Muscle of arm (tissue), 14 donors: ENCODE measurements at places on chromosomes 3 and 15.

GRCh38 chr3:52248816-52249547, 3.4 kb downstream of the PPM1M start:
- no peak for DNase-seq

DNA sequence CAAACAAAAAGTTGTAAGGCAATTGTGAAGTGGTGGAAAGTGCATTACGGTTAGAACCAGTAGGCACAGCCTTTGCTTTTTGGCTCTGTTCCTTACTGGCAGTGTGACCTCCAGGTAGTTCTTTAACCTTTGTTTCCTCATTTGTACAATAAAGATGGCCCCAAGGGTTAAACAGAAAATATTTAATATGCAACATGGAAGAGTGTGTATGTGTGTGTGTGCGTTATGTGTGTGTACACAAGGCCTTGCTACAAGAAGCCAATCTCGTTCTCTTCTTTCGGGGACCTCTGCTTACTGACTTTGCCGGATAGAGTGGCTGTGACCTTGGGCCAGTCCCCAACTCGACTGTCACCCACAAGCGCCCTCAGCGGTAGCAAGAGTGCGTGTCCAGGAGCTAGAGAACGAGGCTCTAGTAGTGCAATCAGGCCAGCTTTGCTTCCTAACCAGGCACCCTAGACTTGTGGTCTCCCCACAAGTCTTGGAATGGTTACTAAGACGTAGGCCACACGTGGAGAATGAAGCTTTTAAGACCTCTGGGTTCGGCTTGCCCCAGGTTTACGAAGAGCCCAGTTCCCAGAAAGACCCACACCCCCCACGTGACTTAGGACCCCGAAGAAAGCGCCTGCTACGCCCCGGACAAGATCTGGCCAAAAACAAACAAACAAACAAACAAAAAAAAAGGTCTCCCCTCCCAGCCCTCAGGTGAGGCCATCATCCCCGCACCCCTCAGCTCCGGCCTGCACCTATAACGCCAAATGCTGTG, 593 bp downstream of the CIAO2A start:
- peak; percentile 48 for DNase-seq

- DNase-seq = no peak
Measured at GRCh38 chr3:87626546-87626945, 350.2 kb upstream of the POU1F1 start.

- no peak for DNase-seq
Measured at GRCh38 chr3:183449791-183450190, 21.4 kb upstream of the MCF2L2 start.

DNA sequence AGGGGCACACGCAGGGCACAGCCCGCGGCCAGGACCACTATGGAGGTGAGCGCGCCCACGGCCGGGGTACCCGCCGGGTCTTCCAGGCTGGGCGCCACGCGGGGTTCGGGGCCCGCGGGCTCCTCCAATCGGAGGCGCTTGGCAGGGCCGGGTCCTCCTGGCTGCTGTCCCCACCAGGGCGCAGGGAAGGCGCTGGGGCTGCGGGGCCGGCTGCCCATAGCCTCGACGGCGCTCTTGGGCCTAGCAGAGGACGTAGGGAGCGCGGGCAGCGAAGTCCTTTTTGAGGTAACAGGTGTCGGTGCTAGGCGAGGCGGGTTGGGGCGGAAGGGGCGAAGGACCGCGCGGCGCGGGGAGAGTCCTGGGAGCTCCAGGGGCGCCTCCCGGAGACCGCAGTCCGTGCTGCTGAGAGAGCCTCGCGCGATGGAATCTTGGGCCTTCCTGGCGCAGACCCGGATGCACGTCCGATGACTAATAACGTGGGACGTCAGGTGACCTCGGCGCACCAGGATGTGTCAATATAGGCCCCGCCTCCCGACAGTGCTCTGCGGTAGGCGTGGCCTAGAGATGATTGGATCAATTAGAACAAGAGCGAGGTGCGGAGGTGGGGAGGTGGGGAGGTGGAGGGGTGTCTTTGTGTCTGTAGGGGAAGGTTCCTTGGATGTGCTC, at the start of gene PRR23A:
Gene PRR23A (minus strand): TSS at position 218 of the 666 bp plus-strand sequence. CDS start 0 bp downstream, at position 218.
- no peak for DNase-seq

GRCh38 chr3:39021029-39021428, 30.7 kb downstream of the SCN11A start:
- DNase-seq = no peak

- no peak for DNase-seq
Measured at GRCh38 chr3:168061332-168061996, 34.3 kb downstream of the GOLIM4 start.
